Germinal center (tissue), 1 donor: ENCODE measurements at places on chromosomes 4 and X.

- peak; percentile 42 for DNase-seq
These were observed 564 bp downstream of the FAM149A start for GRCh38 chr4:186104890-186105646.

- no peak for DNase-seq
These were observed 73.3 kb downstream of the FRYL start for GRCh38 chr4:48706736-48707135.

- no peak for DNase-seq
These were observed 326.9 kb downstream of the NAF1 start for GRCh38 chr4:162839814-162840213.

GRCh38 chrX:53324803-53325202, 43.4 kb upstream of the IQSEC2 start:
- no peak for DNase-seq

GRCh38 chr4:153232768-153233167, 28.5 kb downstream of the TRIM2 start:
- DNase-seq, result no peak

GRCh38 chr4:172411149-172411548, 597.9 kb downstream of the GALNTL6 start:
- no peak for DNase-seq

DNA sequence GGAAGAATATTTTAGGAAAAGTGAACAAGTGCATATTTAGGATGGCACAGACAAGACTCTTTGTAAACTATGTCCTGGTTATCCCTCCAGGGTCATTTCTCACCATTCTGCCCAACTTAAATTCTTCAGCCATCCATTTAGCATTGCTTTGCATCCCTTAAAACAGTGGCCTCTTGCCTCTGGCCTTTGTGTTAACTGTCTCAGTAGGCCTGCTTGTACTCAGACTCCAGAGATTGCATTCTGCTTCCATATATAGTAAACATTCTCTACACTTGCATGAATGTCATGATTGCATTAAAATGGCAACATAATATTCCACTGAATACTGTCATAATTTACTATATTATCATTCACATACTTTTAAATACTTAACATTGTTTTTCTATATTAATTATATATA, 43.2 kb downstream of the NR3C2 start:
- no peak for DNase-seq

GRCh38 chr4:24411806-24412205, 172.5 kb downstream of the DHX15 start:
- DNase-seq, result no peak

GRCh38 chr4:161629694-161630441, 533.9 kb downstream of the FSTL5 start:
- DNase-seq, result no peak

DNA sequence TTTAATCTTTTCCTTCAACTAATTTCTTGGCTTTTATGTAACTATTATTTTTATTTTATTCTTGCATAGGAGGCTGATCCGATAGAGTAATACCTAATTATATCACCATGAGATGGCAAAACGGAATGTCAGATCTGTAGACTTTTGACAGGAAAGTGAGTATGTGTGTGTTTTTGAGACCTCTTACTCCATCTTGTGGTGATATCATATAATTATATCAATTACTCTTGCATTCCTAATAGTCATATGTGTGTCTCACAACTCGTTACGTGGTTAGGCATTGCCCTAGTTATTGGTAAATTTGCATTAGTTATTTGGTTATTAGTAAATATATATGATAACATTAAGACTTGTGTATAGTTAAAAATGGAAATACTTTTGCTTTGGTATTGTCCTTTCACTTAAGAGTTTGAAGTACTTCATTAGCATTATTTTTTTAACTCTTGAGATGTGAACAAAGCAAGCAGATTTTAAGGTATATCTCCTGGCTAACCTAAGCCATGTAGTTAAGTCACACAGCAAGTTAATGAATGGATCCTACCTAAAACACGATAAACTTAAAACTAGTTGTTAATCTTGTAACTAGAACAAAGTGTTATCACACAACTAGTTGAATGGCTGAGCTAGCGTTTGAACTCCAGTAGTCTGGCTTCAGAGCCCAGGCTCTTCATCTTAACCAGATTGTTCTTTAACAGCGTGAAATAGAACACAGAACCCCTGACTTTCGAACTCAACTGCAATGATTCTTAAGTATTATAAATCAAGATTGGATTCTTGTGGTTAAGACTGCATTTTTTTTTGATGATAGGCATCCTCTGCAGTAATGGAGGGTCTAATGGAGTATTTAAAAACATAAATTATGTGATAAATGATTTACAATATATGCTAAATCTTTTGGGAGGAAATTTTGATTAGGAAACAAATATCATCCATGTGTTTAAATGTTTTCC, 67.1 kb downstream of the PGRMC2 start:
- DNase-seq, result peak; percentile 5

GRCh38 chrX:153430796-153431195, 15.1 kb downstream of the TREX2 start:
- no peak for DNase-seq

DNA sequence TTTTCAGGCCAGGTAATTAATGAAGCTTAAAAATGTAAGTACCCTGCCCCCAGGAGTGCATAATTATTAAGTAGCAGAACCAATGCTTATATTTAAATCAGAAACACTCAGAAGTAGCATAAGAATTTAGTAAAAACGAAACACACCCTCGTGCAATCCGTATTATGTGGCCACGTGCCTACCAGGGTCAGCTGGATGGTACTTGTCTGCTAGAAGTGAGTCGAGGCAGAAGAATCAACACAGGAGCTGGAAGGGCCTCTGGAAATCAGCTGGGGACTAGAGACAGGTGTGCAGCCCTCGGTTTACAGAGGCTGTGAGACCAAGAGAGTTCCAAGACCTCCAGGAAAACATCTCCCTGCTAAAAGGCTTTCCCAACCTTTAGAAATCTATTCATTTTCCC, 559 bp upstream of the FAM47E start:
- DNase-seq, result no peak

GRCh38 chr4:162341533-162341932, 177.7 kb upstream of the FSTL5 start:
- DNase-seq, result no peak

DNA sequence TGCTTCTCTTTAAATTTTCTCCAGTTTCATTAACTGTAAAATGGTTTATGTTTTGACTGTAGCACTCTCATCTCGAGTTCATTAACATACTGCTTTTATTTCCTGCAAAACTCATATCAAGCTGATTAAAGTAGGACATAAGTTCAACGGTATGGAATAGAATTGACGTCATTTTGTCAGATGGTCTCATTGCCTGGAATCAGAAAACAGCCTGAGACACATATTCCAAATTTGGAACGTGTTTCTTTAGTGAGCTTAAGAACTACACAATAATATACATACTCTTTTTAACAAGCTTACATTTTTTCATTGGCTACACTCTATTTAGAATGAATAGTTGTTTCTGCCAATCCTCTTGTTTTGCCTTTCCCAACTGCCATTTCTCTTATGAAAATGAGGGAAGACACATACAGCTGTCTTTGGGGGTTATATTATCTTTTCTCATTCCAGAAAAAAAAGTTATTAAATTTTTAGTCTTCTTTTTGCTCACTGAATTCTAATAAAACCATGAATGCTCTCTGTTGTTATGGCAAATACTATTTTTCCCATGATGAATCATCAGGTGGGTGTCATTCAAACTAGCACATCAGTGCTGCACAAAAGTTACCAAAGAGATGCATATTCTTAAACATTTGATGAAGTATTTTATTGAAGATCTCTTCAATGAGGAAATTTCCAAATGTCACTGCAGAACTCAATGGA, 162.8 kb downstream of the GABRB1 start:
- DNase-seq, result no peak

DNA sequence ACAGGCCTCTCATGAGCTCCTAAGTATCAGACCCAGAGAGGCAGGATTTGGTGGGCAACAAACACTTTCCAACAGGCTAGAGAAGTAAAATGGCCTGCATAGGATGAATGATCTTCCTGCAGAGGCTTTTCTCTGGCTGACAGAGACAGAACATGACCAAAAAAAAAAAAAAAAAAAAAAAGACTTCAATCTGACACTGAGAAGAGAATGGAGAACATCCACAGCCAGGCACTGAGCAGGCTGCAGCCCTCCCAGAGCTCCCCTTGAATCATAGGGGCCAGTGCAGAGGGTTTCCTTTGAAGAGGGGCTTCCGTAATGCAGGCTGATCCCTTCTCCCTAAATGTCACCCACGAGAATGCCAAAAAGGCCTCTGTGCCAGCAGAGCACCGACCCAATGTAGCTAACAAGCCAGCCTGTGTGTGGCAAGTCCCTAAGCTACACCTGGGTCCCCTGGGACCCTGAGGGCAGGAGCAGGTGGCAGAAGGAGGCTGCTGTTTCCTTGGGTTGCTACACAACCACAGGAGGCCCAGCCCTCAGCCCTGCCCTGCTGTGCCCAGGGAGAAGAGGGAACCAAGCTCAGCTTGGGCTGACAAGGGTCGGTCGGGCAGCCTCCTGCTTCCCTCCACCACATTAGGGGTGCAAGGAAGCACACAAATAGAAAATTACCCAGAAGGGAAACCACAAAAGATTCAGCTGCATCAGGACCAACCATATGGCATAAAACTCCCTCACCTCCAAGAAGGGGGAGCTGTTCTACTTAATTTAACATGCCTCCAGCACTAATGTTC, 55.6 kb downstream of the MAP7D2 start:
- DNase-seq, result peak; percentile 70

DNA sequence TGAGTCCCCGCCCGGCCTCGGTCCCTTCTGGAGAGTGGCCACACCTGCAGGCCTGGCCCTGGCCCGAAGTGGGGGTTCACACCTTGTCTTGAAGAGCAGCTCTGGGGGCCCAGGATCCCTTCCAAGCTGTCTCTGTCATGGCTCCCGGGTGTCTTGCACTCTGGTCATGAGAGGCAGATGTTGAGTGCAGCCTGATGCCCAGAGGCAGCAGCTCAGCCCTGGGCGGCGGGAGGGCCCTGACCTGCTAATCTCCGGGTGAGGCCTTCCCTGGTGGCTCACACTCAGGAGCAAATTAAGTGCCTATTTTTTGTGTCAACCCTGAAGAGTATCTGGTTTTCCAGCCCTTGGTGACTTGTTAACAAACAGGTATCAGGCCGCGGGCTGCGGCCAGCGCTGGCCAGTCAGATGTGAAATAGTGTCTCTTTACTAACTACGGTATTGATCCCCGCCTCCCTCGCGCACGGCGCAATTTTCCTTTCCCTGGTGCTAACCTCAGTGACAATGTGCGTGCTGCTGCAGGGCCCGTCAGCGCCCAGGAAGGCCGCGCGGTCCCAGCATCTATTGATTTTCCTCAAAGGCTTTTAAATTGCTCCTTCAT, 24.2 kb downstream of the NKX1-1 start:
- no peak for DNase-seq

DNA sequence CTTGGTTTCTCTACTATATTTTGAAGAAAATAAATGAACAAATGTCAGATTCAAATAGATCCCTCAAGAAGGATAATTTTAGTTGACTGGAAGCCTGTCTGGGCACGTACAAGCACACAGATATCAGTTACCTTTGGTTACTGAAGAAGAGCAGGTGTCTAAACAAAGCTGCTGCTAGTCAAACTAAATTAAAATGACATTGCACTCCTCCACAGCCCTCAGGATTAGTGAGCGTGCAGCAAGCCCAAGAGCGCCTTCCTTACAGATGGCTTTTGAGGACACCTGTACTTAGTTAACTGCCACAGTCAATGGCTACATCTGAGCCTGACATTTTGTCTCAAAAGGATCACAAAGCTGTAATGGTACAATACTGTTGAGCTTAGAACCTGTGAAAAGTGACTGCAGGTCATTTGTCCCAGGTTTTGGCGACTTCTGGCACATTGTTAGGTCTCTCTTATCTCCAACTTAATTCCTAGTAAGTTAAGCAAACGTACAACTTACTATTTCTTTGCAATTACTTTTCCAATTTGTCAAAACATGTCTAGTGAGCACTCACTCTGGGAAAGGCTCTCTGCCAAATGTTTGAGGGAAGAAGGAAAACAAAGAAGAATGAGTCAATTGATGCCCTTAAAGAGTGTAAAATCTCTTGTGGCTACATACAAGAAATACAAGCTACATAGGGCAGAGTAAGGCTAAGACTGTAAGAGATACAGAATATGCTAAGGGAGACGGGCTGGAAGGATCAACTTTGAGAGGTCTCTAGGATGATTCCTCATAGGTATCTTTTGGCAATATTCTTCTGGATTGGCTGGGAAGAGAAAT, 25.6 kb upstream of the DAPP1 start:
- no peak for DNase-seq

DNA sequence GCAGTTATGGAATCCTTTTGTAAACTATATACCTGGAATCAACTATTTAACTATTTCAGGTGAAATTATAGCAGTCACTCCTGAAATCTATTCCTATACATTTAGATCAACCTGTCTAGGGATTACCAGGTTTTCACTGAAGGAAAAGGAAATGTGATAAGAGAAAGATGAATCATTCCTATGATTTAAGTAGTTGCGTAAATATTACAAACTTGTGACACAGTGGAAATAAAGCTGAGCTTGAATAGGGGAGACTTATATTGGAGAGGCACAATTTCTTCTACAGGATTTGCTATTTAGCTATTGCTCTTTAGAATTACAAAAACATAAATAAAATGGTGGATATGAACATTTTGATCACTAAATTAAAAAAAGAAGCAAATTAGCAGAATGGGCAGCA, 284.1 kb upstream of the EPHA5 start:
- DNase-seq, result no peak

DNA sequence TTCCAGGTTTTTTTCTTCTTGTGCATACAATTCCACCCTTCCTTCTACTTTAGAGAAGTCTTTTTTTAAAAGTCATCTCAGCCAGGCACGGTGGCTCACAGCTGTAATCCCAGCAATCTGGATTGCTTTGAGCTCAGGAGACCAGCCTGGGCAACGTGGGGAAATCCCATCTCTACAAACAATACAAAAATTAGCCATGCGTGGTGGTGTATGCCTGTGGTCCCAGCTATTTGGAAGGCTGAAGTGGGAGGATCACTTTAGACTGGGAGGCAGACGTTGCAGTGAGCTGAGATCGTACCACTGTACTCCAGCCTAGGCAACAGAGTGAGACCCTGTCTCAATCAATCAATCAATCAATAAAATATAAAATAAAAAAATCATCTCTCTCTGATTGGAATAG, 14.8 kb downstream of the ELOVL6 start:
- DNase-seq, result no peak

- no peak for DNase-seq
These were observed 51.4 kb downstream of the ABLIM2 start for GRCh38 chr4:8107146-8107657.

DNA sequence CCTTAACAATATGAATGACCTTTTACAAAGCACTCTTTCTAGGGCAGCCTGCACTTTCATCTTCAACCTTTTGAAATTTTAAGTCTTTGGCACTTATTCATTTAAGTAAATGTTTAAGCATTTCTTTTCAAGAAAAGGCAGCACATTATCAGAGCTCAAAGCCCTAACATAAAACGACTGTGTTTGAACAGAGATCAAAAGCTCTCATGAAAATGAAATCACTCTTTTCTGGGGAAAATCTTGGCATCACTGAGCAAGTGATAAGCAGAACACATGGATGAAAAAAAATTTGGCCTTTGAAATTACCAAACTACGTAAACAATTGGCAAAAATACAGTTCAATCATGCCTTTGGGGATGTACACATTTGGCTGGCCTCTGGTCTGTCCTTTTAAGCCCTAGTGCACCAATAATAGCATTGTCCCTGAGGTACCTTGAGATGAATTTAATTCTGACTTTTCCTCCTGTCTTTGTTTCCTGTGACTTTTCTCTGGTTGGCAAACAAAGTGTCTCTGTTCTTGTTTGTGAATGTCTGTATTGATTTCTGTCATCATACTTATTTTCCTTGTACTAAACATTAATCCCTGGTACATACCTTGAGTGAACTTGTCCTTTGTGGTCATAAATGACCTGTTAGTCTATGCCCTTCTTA, 12.9 kb upstream of the ODAM start:
- no peak for DNase-seq

GRCh38 chrX:66602381-66602938, 36.4 kb downstream of the EDA2R start:
- DNase-seq, result no peak
